ENCODE measurements at places on chromosomes 16 and 17.
A peak's percentile ranks its signal among the peaks of the same experiment; 100 is the strongest.

GRCh38 chr16:21184834-21185233 lies 26.4 kb downstream of the LDAF1 start:
- DNase-seq, result no peak

DNA sequence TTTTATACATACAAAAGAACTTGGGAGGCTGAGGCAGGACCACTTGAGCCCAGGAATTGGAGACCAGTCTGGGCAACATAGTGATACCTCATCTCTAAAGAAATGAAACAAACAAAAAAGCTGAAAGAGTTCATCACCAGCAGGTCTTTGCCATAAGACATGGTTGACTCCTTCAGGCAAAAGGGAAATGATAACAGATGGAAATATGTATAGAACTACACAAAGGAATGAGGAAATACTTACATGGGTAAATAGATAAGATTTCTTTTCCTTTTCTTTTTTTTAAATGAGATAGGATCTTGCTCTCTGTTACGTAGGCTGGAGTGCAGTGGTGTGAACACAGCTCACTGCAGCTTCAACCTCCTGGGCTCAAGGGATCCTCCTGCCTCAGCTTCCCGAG lies 165.3 kb downstream of the PARN start:
- DNase-seq, result no peak

GRCh38 chr17:59456923-59457615 lies 108.3 kb upstream of the DHX40 start:
- no peak for DNase-seq

DNA sequence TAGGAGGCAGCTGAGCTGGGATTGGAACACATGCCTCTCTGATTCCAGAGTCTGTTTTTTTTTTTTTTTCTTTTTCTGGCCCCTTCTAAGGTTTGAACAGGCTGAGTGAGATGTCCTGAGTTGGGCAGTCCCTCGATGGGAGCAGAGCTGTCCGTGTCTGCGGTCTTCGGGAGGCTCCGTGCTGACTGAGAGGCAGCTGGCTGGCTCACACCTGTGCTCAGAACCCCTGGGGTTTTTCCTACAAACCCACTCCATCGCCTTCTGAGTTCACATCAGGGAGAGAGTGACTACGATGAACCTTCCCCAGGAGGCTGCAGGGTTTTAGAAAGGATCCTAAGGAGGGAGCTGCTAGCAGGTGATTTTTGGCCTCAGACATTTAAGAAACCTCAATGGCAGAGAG lies 92.5 kb downstream of the IRF8 start:
- no peak for DNase-seq

DNA sequence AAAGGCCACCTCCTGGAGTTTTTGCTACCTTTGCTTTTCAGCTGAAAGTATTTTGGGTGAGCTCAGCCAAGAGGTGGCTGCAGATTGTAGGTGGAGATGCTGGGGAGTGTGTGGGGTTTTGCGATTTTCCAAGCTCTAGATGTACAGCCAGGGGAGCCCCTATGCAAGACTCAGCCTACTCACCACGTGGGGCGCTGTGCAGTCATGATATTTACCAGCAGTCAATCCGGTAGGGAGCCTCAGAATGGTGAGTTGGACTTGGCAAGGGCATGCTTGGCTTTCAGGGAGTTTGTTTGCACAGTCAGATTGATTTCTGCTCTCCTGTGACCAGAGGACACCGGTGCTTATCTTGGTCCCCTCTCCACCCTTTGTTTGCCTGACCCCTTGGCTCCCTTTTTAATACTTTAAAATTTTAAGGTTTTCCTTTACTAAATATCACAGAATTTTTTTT lies 175.3 kb downstream of the UTP18 start:
- DNase-seq, result no peak

DNA sequence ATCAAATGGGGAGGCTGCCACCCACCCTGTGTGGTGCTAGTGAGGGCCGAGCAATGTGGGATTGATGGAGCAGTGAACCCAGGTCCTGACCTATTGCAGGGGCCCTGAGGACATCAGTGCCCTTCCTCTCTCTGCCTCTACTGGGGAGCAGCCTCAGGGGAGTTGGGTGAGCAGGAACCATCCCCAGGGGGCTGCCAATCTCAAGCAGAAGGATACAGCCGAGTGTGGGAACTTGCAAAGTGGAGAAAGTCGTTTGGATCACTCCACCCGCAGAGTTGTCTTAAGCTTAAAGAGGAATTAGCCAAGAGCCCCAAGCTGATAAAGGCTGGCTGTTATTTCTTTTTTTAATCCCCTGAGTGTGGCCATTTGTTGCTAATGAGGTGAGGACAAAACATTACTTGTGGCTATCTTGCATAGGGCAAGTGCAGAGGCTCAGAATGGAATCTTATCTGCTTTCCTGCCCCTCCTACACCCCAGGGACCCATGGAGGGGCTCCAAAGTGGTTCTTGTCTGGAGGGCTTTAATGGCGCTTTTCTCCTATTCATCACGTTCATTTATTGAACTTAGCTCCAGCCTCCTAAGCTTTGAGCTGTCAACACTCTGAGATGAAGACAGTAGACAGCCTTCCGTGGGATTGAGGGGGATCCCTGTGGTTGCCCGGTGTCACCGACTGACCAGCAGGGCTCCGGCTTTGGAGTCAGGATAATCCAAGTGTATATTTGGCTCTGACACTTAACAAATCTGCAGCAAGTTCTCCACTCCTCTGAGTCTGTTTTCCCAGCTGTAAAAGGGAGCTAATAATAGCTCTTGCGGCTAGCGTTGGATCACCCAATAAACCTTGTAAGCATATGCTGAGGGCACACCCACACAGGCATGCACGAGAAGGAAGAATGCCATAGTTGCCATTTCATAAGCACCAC lies 45.1 kb downstream of the MYH11 start:
- no peak for DNase-seq

- DNase-seq, result no peak
Measured at GRCh38 chr17:44280392-44280937, 12.5 kb upstream of the SLC4A1 start.

GRCh38 chr17:82702231-82702927 lies 3.9 kb upstream of the RAB40B start:
- no peak for DNase-seq

DNA sequence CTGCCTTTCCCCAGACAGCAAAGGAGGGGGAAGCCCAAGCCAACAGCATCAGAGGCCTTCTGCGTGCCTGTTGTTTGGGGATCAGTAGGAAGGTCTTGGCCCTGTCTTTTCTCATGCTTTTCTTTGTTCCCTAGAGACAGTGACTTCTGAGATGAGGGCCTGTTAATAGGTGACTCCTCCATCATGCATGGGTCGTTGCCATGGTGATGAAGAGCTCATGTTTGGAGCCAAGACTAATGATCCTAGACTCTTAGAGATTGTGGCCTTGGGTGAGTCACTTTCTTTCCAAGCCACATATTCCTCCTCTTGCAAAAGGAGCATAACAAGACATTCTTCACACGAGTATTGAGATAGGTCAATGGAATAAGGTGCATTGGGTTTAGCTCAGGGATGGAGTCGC lies 201.1 kb upstream of the ASIC2 start:
- DNase-seq, result no peak

DNA sequence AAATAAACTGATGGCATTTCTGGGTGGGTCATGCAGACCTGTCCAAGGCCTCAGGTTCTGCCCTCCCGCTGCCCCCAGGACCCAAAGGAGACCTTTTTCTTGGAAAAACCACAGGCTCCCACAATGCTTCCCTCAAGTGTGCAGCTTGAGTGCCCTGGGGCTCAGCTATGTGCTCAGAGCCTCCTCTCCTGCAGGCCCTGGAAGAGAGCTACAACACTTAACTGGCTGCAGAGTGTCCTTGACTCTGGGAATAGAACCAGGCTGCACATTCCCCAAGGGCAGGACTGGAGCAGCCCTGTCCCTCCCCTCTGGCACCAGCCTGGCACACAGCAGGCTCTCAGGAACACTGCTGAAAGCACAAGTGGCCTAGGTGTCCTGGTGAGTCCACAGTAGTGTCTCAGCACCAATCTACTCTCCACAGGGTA lies 4.8 kb upstream of the SREBF1 start:
- no peak for DNase-seq

DNA sequence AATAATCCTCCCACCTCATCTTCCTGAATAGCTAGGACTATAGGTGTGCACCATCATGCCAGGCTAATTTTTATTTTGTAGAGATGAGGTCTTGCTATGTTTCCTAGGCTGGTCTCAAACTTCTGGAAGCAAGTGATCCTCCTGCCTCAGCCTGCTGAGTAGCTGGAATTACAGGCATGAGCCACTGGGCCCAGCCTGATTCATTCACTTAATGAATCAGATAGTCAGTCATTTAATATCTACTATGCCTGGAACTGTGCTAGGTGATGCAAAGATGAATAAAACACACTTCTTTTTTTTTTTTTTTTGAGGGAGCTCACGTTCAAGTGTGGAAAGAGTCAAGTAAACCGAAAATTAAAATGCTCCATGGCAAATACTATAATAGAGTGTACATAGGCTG lies 39.4 kb downstream of the EFCAB13 start:
- DNase-seq, result no peak

DNA sequence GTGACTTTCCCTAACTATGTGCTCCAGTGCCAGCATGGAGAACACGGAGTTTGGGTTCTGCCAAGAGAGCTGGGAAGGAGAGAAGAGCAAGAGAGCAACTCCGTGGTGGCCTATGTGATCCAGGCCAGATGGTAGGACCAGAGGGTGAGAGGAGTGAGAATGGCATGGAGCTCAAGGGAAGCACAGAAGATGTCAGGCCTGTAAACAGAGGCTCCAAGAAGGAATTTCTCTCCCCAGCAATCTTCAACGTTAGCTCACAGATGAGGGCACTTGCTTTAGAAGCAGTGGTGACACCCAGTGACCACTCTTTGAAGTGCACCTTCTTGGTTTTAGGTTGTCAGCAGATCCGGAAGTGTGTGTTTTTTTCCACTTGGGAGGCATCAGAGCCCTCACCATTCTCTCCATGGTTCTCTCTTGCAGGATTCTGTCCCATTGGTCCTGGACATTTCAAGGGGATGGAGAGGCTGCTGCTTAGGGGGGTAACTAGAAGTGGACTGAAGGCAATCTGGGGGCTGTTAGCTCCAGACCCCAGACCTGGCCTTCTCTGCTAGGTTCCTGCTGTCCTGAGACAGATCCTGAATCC lies 18.1 kb upstream of the TMEM98 start:
- peak; percentile 80 for DNase-seq

DNA sequence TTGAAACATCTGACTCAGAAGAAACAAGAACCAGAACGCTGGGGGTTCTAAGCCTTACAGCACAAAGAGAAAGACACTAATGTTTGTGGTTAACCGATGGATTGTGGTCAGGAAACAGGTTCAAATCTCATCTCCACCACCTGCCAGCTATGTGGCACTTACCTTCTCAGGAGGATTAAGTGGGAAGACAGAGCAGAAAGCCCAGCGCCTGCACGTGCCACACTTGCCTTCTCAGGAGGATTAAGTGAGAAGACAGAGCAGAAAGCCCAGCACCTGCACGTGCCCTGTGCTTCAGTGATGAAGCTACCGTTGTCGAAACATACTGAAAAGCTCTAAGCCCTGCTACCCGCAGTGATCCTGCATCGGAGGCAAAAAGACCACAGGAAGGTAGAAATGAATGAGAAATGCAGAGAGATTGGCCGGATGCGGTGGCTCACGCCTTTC lies 90.6 kb downstream of the NXN start:
- peak; percentile 64 for DNase-seq

- no peak for DNase-seq
Measured at GRCh38 chr16:14017886-14018285, 53.2 kb upstream of the MRTFB start.

DNA sequence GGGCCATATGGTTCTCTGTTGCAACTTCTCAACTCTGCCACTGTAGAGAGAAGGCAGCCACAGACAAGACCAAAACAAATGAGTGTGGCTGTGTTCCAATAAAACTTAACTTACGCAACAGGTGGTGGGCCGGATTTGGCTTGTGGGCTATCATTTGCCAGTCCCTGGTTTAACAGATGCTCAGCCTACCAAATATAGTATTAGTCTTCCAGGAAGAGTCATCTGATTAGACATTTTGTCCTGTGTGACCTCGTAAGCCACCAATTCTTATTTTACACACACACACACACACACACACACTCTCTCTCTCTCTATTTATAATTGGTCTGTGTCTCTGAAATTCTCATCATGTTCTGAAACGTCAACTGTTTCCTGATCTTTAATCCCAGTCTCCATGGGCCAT lies 245.9 kb downstream of the XYLT1 start:
- no peak for DNase-seq
